ENCODE measurements at places on chromosomes 6 and 20. TPM values are rescaled to one million over a fixed set of nuclear protein-coding genes. Genes with fewer than 3 reads are reported as not detected.
A peak's percentile ranks its signal among the peaks of the same experiment; 100 is the strongest.

GRCh38 chr6:35312807-35313206 is 15.2 kb downstream of the DEF6 start:
- H3K27ac ChIP-seq: no peak overlapping the region
- no peaks in the 10 kb centered on the region for H3K36me3 ChIP-seq
- DNase-seq: no peak
- peaks cover 3% of the 10 kb centered on the region for H3K27me3 ChIP-seq

DNA sequence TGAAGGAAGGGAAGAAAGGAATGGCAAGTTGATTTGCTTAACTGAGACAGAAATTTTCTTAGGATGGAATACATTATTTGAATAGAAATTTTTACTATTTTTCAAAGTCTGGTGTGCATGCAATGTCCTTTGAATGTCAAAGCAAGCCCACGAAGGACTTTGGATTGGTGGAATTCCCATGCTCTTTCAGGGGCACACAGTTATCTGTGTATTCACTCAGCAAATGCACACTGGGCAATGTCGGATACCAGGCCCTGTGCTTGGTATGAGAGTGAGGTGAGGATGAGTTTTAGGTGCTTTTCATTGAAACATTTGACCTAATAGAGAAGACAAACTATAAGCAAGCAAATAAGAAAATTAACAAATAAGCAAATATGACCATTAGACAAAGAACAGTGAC is 73.3 kb downstream of the SYCP2L start:
- H3K36me3 ChIP-seq: no peaks in the 10 kb centered on the region
- DNase-seq: no peak
- H3K27me3 ChIP-seq: no peaks in the 10 kb centered on the region
- no peak overlapping the region for H3K27ac ChIP-seq
- H3K4me3 ChIP-seq: no peak overlapping the region

DNA sequence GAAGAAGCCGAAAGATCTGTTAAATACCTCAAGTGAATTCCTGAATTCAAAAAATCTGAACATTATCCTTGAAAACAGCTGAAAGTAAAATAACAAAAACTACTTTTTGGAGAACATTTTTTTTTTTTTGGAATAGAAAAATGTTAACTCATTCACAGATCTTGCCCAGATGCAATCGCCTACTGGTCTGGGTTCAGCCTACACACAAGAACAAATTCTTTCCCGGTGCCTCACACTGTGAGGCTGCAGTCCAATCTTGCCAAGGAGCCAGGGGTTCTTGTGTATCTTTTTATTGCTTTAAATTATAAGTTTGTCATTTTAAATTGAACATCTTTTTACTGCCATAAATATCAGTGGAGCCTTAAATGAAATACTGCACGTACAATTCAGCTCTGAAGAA is 41.2 kb upstream of the TMEM200A start:
- no peaks in the 10 kb centered on the region for H3K27me3 ChIP-seq
- H3K4me1 ChIP-seq: no peaks in the 10 kb centered on the region
- DNase-seq: no peak

DNA sequence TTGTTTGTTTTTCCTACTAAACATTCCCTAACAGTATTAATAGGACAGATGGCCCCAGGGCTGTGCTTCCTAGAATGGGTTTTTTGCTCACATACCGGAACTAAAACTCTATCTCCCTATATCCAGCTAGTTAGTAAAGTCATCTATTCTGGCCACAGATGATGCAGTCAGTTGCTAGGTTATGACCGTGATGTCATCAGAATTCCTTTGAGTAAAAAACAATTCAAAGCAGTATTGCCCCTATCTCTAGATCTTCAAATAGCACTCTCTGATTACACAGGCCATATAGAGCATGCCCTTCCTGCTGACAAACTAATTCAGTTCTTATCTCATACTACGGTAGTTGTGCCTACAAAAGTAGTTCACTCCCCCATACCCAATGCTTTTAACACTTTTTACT is 17.9 kb upstream of the ZNF451 start:
- H3K4me1 ChIP-seq: no peaks in the 10 kb centered on the region

GRCh38 chr6:56581296-56581925 is 61.3 kb downstream of the DST start:
- DNase-seq: peak; percentile 79
- H3K27me3 ChIP-seq: no peaks in the 10 kb centered on the region
- H3K4me1 ChIP-seq: peaks cover 11% of the 10 kb centered on the region
- H3K36me3 ChIP-seq: peaks cover 23% of the 10 kb centered on the region

GRCh38 chr20:23086056-23086566 is at the start of gene CD93:
Gene CD93 (minus strand): TSS chr20:23086324. CDS start chr20:23086192, 132 bp downstream.
- peak within 1 kb of the TSS; percentile 92 for H3K27ac ChIP-seq
- DNase-seq: peak; percentile 79
- H3K4me1 ChIP-seq: peaks cover 2% of the 10 kb centered on the region
- H3K36me3 ChIP-seq: no peaks in the 10 kb centered on the region
- H3K4me3 ChIP-seq: peak within 1 kb of the TSS; percentile 53

GRCh38 chr6:89260832-89261231 is 43.7 kb upstream of the GABRR1 start:
- H3K4me1 ChIP-seq: no peaks in the 10 kb centered on the region
- no peaks in the 10 kb centered on the region for H3K36me3 ChIP-seq
- no peak overlapping the region for H3K4me3 ChIP-seq
- no peak overlapping the region for H3K27ac ChIP-seq
- DNase-seq: peak; percentile 33
- H3K27me3 ChIP-seq: no peaks in the 10 kb centered on the region

DNA sequence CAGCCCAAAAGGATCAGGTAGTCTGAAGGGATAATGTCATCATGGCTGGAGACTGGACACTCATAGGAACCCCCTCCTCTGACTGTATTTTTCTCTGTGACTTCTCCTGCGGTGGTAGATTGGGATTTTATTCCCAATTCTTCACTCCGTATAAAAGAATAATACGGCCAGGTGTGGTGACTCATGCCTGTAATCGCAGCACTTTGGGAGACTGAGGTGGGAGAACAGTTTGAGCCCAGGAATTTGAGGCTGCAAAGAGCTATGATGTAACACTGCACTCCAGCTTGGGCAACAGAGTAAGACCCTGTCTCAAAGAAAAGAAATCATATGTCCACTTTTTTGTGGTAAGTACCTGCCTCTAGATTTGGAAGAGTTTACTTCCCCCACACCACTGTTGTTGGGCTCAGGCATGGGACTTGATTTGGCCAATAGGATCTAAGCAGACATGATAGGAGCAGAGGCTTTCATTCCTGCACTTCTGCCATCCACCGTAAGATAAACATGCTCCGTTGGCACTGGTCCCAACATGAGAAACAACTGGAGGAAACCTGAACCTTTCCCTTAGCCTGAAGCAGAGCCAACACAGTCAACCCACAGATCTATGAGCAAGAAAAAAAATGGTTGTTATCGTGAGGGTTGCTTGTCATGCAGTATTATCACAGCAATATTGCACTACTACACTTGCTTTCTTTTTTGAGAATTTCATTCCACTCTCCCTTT is 82.0 kb downstream of the JPH2 start:
- H3K4me3 ChIP-seq: no peak overlapping the region
- no peaks in the 10 kb centered on the region for H3K4me1 ChIP-seq
- H3K27me3 ChIP-seq: no peaks in the 10 kb centered on the region
- H3K27ac ChIP-seq: no peak overlapping the region
- H3K36me3 ChIP-seq: no peaks in the 10 kb centered on the region

- DNase-seq: no peak
- H3K4me3 ChIP-seq: no peak overlapping the region
- no peaks in the 10 kb centered on the region for H3K27me3 ChIP-seq
Observed at GRCh38 chr6:19664050-19664449, 173.1 kb upstream of the ID4 start.

DNA sequence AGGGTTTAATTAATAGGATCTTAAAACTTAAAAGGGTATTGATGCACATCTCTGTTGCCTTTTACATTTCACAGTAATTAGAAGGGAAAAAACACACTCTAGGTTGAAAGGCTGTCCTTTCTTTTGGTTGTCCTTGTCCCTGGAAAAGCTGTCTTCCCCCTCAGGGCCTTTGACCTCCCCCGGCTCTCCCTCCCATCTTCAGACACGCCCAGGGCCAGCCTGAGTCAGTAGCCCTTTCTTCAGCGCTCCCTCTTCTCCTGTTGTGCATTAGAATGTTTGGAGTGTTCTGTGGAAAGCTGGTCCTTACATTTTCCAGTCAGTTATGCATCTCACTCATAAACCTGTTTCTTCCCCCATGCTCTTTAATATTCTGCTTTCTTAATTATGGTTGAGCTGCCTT is 157.0 kb downstream of the MTHFD1L start:
- H3K4me1 ChIP-seq: peaks cover 4% of the 10 kb centered on the region
- no peaks in the 10 kb centered on the region for H3K27me3 ChIP-seq
- no peak for DNase-seq
- peak overlapping the region; percentile 50 for H3K27ac ChIP-seq
- H3K4me3 ChIP-seq: no peak overlapping the region

- H3K36me3 ChIP-seq: no peaks in the 10 kb centered on the region
- H3K4me1 ChIP-seq: no peaks in the 10 kb centered on the region
- H3K27ac ChIP-seq: no peak overlapping the region
Observed at GRCh38 chr6:144087789-144088426, 7.5 kb downstream of the SF3B5 start.

- no peak for DNase-seq
- H3K27ac ChIP-seq: no peak overlapping the region
- H3K4me3 ChIP-seq: no peak overlapping the region
- H3K4me1 ChIP-seq: no peaks in the 10 kb centered on the region
Observed at GRCh38 chr6:100344321-100344720, 120.4 kb downstream of the SIM1 start.

DNA sequence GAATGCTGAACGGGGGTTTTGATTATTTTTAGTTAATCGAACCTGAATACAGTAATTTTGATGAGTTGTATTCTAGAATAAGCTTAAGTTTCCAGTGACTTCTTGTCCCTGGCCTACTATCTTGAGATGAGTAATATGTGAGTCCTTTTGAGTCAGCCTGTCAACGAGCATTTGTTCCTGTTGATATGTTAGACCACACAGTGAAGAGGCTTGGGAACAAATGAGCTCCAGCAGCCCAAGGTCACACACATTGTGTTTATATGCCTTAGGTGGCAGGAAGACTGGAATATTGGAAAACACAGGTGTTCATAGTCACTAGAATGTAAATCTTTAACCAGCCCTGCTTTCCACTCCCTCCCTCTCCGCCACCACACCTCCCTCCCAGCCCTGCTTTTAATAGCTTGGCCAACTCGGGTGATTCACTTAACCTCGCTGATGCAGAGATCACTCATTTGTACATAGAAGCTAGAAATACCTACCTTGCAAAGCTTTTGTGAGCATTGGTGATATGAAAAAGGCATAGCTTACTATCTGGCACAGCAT is 9.1 kb downstream of the SMPDL3A start:
- H3K27me3 ChIP-seq: no peaks in the 10 kb centered on the region
- H3K4me3 ChIP-seq: no peak overlapping the region
- H3K4me1 ChIP-seq: peaks cover 26% of the 10 kb centered on the region
- peak; percentile 12 for DNase-seq
- peak overlapping the region; percentile 71 for H3K27ac ChIP-seq
- peaks cover 1% of the 10 kb centered on the region for H3K36me3 ChIP-seq

- H3K36me3 ChIP-seq: no peaks in the 10 kb centered on the region
- no peak overlapping the region for H3K4me3 ChIP-seq
- DNase-seq: no peak
- H3K27ac ChIP-seq: no peak overlapping the region
- H3K4me1 ChIP-seq: peaks cover 7% of the 10 kb centered on the region
Observed at GRCh38 chr6:150691463-150691862, 91.8 kb downstream of the PLEKHG1 start.

- H3K4me3 ChIP-seq: no peak overlapping the region
- H3K27me3 ChIP-seq: no peaks in the 10 kb centered on the region
- H3K36me3 ChIP-seq: no peaks in the 10 kb centered on the region
- DNase-seq: no peak
- H3K4me1 ChIP-seq: no peaks in the 10 kb centered on the region
Observed at GRCh38 chr6:38552121-38552520, 87.6 kb downstream of the BTBD9 start.

GRCh38 chr20:57787990-57788781 is 78.4 kb upstream of the PMEPA1 start:
- no peak overlapping the region for H3K27ac ChIP-seq
- H3K4me3 ChIP-seq: no peak overlapping the region
- H3K36me3 ChIP-seq: no peaks in the 10 kb centered on the region
- H3K27me3 ChIP-seq: no peaks in the 10 kb centered on the region
- DNase-seq: no peak

DNA sequence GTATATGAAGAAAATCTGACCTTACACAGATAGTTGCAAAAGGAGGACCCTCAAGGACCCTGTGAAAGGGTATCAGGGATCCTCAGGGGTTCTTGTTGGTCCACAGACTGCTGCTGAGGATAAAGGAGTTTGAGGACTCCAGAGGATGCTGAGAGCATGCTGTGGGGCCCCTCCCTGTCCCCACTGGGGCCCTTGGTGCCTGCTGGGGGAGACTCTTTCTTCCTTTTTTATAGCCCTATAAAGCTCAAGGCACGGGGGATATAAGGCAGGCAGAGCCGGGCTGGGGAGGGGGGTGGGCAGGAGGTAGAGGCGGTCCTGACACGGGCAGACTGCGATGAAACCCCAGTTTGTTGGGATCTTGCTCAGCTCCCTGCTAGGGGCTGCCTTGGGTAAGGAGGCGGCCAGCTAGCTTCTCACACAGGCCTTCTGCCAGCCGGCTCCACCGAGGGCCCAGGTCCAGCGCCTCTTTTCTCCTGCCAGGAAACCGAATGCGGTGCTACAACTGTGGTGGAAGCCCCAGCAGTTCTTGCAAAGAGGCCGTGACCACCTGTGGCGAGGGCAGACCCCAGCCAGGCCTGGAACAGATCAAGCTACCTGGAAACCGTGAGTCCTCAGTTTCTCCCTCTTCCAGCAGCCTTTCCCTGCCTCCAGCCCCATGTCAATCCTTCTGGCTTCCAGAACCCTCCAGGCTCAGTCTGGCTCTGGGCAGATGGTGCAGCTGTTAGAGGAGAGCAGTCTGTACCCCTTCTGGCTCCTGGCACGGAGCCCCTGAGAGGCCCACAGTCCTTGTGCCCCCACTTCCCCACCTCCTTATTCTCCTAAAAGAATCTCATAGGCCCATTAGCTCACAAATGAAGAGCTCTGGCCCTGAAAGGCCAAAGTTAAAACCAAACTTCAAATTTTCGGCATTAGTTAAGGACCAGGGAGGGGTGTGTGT is at the start of gene LY6G6D:
Gene LY6G6D (plus strand): TSS at position 327 of the 937 bp plus-strand sequence. CDS start 8 bp downstream, at position 335.
- no peaks in the 10 kb centered on the region for H3K27me3 ChIP-seq
- no peak within 1 kb of the TSS for H3K4me3 ChIP-seq
- DNase-seq: peak; percentile 35
- H3K36me3 ChIP-seq: no peaks in the 10 kb centered on the region
- H3K27ac ChIP-seq: no peak within 1 kb of the TSS

GRCh38 chr6:78810698-78811097 is 56.7 kb upstream of the IRAK1BP1 start:
- H3K4me3 ChIP-seq: no peak overlapping the region
- H3K27me3 ChIP-seq: no peaks in the 10 kb centered on the region
- no peaks in the 10 kb centered on the region for H3K4me1 ChIP-seq
- H3K36me3 ChIP-seq: no peaks in the 10 kb centered on the region

The SUMO4 gene
- total RNA-seq: 12.9 TPM

The CDH26 gene
- 9.8 TPM for total RNA-seq

The FOXS1 gene
- 2.7 TPM for total RNA-seq

The TMEM170B gene
- total RNA-seq: 9.2 TPM

The CST2 gene
- not detected for total RNA-seq

The FAM120B gene
- total RNA-seq: 35.6 TPM

The SCUBE3 gene
- 1.4 TPM for total RNA-seq

The RIMS4 gene
- total RNA-seq: 5.6 TPM
